ENCODE measurements at places on chromosomes 2 and 18.

DNA sequence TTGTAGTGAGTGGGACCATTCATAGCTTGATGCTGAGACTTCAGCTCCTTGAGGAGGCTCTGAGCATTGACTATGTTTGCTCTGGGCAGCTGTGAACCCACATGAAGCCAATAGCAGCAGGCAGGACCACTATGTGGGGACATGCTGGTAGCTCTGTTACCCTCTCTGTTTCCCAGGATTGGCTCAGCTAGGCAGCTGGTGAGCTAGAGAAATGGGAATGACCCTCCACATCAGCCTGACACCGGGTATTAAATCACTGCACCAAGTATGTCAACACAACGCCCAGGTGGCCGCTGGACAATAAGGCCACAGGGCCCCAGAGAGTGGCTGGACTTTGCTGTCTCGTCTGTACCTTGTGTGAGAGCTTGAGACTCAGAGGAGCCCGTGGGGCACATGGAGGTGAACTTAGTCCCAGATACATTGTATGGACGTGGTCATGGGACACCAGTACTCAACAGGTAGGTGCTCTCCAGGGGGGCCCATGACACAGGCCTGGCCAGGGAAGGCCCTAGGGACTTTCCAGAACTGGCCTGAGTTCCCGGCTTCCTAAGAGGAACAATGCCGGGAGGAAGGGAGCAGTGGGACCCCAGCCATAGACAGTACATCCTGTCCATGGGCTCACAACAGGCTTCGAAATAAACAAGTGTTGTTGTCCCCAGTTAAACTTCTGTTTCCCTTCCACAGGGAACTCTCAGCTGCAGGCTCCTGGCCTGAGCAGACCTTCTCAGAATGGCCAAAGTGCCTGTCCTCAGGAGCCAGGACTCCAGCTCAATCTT, 35.2 kb downstream of the HS1BP3 start:
- no peak for DNase-seq

DNA sequence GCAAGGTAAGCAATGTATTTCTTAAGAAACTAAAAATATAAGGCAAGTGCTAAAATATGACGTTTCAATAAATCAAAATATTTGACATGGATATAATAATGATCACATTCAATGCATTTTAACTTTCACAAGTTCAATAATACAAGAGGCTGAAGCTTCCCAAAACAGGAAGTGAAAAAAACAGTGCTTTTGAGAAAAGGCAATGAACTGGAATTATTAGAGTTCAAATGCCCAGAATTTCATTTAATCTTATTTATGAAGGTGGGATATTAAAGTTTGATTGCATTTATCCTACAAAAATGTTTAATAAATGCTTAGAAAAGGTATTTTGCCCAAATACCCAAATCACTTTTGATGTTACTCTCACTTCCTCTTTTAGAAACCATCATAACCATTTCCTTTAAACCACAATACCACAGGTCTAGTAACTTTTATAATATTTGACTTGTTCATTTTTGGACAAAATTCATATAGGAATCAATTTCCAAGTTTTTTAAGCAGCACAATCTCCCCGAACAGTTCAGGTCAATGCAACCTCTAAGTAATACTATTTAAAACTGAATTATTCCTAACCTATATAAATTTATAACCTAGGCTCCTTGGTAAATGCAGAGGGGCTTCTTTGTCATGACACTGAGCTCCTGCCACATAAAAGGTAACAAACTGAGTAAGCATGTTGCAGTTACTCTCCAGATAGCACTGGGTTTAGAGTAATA, 2.1 kb downstream of the NCKAP1 start:
- DNase-seq, result no peak

DNA sequence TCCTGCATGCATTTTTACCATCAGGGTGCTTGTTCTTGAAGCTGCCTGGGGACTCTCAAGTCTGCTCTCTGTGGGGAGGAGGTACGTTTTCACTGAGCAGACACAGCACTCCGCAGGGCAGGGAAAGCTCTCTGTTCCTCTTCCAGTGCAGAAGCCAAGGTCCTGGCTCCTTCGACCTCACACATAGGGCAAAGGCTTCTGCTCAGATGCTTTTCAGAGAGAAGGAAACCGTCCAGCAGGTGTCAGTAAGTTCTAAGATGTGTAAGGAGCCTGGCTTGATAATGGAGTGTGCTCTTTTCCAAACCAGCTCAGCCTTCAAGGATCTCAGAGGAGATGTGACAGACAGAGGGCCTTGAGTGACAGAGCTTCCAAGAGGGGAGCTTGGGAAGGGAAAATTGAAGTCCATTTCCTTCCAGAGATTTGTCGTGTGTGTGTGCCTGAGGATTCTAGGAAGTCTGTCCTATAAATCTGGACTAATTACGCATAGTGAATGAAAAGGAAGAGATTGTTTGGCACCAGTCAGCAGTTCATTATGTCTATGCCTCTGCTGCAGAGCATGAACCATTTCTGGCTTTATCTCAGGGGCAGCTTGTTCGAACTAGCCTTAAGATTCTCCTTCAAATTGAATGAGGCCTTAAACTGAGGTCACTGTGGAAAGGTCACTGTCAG, 67.3 kb upstream of the UPP2 start:
- DNase-seq, result no peak

GRCh38 chr2:119537792-119538191, 6.5 kb upstream of the CFAP221 start:
- no peak for DNase-seq

- DNase-seq, result no peak
Measured at GRCh38 chr18:43122955-43123354, 7.5 kb upstream of the RIT2 start.

DNA sequence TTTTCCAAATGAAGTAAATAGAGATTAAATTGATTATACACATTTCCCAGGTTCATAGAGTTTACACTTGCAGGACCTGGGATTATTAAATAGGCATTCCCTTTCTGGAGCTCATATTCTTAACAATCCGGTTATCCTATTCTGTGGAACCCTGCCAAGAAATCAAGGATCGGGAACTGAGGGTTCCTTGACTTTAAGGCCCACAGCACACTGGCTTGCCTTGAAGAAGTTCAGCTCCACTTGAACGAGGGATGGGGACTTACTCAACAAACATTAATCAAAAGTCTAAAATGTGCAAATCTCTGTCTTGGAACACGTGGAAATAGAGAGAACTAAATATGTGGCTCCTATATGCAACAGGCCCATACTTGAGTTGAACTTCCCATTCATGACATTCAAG, 142.3 kb upstream of the RGPD4 start:
- DNase-seq, result no peak

GRCh38 chr2:12547566-12548170, 169.1 kb upstream of the TRIB2 start:
- no peak for DNase-seq

GRCh38 chr2:223688094-223688835, 86.1 kb upstream of the SCG2 start:
- no peak for DNase-seq

GRCh38 chr2:43461453-43462073, 134.3 kb downstream of the THADA start:
- DNase-seq, result no peak

DNA sequence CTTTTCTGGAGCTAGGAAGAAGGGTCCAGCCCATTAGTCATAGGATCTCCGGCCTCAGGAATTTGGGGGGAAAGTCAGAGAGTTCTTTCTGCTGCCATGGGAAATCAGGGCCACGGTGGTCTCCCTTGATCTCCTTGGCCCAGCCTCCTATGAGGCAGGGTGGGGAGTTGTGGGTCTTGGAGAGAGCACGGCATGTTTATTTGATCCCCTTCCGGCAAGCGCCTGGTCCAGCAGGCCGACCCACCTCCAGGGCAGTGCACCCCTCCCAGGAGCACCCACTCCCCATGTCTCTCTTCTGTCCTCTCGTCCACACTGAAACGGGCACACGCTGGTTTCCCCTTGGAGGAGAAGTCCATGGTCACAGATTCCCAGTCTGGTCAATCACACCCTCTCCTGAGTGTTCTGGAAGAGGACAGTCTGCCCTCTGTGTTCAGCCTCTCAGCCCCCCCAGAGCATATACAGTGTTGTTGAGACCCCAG, 464.6 kb upstream of the HS6ST1 start:
- no peak for DNase-seq

- no peak for DNase-seq
Measured at GRCh38 chr2:163713534-163714311, 22.1 kb downstream of the FIGN start.

- DNase-seq, result no peak
Measured at GRCh38 chr2:240777456-240778212, 42.4 kb downstream of the KIF1A start.

DNA sequence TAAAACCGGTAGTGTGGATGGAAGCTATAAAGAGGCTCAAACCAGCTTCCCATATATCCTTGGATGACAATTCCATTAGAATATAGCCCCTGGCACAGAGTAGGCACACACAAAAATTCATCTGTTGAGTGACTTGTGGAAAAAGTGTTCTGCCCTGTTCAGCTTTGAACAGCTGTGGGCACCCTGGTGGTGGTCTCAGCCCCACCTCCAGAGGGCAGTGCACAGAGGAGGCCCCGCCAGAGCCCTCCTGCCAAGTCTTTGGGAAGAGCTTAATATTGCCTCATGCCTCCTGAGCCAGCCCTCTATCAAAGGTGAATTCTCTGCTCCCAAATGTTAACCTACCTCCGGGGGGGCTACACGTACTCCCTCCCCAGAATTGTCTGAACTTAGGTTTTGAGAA, 30.4 kb downstream of the EPAS1 start:
- no peak for DNase-seq

- no peak for DNase-seq
Measured at GRCh38 chr2:213237787-213238186, 46.5 kb upstream of the SPAG16 start.

DNA sequence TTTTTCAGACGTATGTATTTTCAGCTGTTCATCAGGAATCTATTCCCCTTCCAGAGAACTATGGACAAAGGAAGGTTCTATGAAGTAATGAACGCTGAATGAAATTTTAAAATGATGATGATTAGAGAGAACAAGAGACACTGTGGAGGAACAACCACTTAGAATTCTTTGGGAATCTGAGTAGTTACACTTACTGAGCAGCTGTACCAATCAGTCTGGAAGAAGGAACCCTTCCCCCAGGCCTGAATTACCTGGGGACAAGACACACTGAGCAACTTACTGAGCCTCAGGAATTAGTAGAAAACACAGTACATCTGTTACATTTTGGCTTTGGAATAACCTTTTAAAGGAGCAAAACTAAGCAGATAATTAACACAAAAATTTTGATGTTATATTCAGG, 1.9 kb downstream of the MSTN start:
- no peak for DNase-seq

DNA sequence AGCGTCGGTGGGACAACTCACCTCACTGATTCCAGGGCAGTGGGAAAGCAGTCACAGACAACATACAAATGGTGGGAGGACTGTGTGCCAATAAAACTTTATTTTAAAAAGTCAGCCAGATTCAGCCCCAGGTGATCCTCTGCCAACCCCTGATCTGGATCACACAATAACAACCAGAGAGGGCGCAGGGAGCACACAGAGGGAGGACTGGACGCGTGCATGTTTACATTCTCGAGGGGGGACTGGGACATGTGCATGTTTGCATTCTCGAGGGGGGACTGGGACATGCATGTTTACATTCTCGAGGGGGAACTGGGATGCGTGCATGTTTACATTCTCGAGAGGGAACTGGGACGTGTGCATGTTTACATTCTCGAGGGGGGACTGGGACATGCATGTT, 209.5 kb downstream of the NDUFA10 start:
- no peak for DNase-seq

GRCh38 chr2:191878548-191879279, 31.8 kb upstream of the CAVIN2 start:
- DNase-seq, result no peak

DNA sequence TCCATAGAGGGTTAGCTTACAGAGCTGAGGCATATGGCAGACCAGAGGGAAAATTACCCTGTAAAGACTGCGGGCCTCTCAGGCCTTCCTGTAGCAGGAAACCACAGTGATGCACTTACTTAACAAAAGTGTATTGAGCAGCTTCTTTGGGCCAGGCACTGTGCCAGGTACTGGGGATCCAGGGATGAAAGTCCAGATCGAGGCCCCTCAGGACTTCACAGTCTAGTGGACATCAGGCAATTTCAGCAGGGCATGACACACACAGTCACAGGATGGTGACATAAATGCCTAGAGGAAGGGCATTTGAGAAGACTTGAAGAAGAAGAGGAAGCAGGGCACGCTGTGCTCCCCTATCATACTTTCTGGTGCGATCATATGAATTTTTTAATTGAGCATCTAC, 71.7 kb downstream of the MARCO start:
- DNase-seq, result no peak

DNA sequence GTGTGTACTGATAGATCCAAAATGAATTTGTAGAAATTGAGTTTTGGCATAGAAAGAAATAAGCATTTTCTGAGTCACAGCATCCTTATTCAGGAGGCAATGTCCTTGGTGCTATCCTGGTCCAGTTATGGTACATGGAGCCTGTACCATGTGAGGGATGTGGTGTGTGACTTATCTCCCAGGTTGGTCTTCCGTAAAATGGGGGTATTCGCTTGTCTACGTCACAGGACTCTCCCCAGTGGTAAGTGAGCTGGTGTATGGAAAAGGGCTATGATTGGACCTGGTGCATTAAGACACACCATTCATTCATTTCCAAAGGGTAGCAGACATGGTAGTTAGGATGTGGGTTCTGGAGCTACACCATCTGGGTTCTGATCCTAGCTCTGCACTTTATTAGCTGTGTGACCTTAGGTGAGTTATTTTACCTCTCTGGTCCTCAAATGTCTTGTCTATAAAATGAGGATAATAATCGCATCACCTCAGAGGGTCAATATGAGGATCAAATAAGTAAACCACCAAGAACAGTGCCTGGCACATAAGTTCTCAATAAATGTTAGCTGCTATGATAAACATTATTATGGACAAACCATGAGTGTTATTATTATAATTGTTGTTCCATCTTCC, 119.2 kb downstream of the MYCN start:
- DNase-seq, result no peak

DNA sequence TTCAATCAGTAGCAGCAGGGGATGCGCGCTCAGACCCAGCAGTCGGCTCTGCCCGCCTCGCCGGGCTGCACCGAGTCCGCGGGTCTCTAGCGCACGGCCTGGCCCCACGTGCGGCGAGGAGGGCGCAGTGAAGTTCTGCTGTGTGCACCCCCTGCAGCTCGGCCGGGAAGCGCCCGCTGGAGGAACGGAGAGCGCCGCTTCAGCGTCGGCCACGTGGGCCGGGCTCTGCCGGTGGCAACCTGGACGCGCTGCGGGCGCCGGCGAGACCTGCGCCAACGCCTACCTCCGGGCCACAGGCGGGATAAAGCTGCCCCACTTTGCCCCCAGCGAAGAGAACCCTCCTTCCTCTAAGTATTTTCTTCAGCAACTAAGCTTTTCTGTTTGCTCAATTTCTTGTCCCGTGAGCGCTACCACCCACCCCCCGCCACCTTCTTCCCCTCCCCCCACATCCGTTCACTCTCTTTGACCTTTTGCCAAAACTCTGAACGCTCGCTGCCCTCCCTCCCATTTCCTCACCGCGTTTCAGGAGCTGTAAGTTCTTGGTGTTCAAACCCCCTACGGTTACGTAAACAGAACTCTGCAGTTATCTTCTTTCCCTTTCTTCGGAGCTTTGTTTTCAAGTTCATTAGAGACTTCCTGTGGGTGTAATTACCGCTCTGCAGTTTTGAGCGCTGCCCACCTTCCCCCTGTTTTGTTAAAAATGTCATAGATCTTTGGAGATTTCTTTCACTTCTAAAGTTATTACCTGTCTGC, 42.6 kb upstream of the EDAR start:
- no peak for DNase-seq

All from anterior cingulate cortex (tissue), 58 donors.